Glutamatergic neuron (in vitro differentiated cells): ENCODE measurements at places on chromosomes 1 and 21.
A peak's percentile ranks its signal among the peaks of the same experiment; 100 is the strongest.

- no peaks in the 10 kb centered on the region for H3K36me3 ChIP-seq
- H3K27ac ChIP-seq = no peak overlapping the region
- H3K4me3 ChIP-seq = peak overlapping the region; percentile 93
- H3K27me3 ChIP-seq = peaks cover 5% of the 10 kb centered on the region
Observed at GRCh38 chr1:42957880-42958487, 684 bp downstream of the SLC2A1 start.

DNA sequence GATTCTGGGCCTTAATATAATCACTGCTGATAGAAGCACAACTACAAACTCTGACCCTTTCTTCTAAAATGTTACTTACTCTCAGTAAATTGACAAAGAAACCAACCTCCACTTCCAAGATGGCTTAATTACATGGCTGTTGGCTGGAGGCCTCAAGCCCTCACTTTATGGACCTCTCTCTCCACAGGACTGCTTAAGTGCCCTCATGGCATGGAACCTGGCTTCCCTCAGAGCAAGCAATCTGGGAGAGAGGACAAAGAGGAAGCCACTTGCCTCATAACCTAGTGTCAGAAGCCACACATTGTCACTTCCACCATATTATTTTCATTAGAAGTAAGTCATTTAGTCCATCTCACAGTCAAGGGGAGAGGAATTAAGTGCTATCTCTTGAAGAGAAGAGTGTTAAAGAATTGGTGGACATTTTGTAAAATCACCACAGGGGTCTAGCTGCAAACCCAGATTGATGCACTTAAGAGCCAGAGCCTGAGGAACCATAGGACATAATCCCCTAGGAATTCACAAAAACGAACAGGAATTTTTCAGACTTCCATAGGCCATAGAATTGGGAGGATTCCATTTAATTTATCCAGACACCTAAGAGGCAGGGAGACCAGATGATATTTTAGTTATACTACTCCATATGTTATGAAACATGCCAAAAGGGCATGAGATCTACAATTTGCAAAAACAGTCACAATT is 97.5 kb upstream of the TNFSF4 start:
- peaks cover 2% of the 10 kb centered on the region for H3K4me1 ChIP-seq
- no peak overlapping the region for H3K27ac ChIP-seq
- no peaks in the 10 kb centered on the region for H3K27me3 ChIP-seq
- DNase-seq = no peak

GRCh38 chr1:89557445-89557825 is 32.8 kb downstream of the LRRC8B start:
- peaks cover 2% of the 10 kb centered on the region for H3K4me1 ChIP-seq
- no peak for DNase-seq

GRCh38 chr1:196558411-196558810 is 49.8 kb downstream of the KCNT2 start:
- peaks cover 16% of the 10 kb centered on the region for H3K36me3 ChIP-seq
- no peak overlapping the region for H3K27ac ChIP-seq
- H3K27me3 ChIP-seq = no peaks in the 10 kb centered on the region
- peaks cover 17% of the 10 kb centered on the region for H3K4me1 ChIP-seq
- no peak overlapping the region for H3K4me3 ChIP-seq

DNA sequence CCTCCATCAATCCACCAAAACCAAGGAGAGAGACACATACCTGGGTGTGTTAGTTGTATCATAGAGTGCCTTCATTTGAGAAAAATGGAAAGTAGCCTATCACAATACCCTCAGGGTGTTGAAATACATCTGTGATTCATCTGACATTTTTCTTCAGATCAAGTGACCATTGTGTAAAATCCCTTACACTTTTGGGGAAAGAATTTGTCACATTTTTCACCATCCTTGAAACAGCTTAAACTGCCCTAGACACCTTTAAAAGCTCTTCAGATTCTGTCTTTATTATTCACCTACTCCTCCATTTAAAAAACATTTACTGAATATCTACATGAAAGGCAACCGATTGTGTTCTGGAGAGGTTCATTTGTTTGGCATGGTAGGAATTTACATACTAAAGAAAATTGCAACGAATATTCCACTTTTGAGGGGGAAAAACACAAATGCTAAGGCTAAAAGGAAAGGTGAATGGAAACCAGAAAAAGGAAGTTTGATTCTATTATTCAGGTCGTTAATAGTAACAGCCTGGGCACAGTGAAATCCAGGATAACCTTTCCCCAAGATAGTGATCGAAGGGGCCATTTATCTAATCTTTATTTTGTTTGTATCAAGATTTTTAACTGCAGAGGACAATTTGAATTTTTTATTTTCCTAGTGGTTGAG is 70.4 kb upstream of the SAMSN1 start:
- no peak overlapping the region for H3K4me3 ChIP-seq
- no peaks in the 10 kb centered on the region for H3K4me1 ChIP-seq
- no peak for DNase-seq
- H3K27ac ChIP-seq = no peak overlapping the region
- no peaks in the 10 kb centered on the region for H3K27me3 ChIP-seq

GRCh38 chr1:239952348-239953308 is 139.1 kb upstream of the FMN2 start:
- no peaks in the 10 kb centered on the region for H3K36me3 ChIP-seq
- peak; percentile 39 for DNase-seq
- H3K27me3 ChIP-seq = no peaks in the 10 kb centered on the region
- H3K27ac ChIP-seq = no peak overlapping the region
- H3K4me3 ChIP-seq = no peak overlapping the region
- H3K4me1 ChIP-seq = no peaks in the 10 kb centered on the region

DNA sequence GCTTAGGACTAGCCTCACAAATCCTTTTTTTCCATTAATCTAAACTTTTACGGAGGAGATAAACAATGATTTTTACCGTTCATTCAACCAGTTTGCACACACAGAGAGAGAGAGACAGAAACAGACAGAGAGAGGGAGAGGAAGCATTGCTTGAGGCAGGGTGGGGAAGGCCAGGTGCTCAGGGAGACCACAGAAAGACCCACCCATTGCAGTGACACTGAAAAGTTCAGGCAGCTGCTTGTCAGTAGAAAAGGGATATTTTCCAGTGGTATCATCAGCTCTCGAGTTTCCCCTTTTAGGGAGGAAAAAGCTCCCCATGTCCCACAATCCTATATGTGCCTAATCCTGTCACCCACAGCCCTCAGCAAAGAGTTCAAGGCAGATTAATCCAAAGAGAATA is 27.2 kb downstream of the TCP10L start:
- H3K4me3 ChIP-seq = no peak overlapping the region
- DNase-seq = no peak
- no peak overlapping the region for H3K27ac ChIP-seq

- H3K4me1 ChIP-seq = no peaks in the 10 kb centered on the region
- H3K36me3 ChIP-seq = peaks cover 19% of the 10 kb centered on the region
- H3K27me3 ChIP-seq = no peaks in the 10 kb centered on the region
Observed at GRCh38 chr1:227335242-227336020, 17.1 kb upstream of the CDC42BPA start.

DNA sequence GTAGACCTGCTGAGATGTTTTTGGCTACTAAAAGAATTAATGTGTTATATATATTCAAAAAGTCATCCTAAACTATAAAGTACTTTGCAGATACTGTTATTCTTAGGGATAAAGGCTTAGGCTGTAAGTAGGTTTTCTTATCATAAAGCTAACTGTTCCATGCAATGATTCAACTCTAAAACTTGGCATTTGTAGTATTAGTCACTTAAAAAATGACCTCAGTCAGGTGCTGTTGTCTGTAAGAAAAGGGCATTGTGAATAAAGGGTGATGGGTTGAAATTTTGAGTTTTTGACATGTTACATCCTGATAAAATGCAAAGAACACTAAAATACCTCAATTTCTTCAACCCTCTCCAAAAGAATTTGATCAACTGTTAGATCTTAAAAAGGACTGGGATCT is 32.9 kb downstream of the ADCY10 start:
- H3K4me1 ChIP-seq = peaks cover 4% of the 10 kb centered on the region
- H3K27me3 ChIP-seq = no peaks in the 10 kb centered on the region
- no peak overlapping the region for H3K4me3 ChIP-seq
- DNase-seq = no peak
- no peak overlapping the region for H3K27ac ChIP-seq

DNA sequence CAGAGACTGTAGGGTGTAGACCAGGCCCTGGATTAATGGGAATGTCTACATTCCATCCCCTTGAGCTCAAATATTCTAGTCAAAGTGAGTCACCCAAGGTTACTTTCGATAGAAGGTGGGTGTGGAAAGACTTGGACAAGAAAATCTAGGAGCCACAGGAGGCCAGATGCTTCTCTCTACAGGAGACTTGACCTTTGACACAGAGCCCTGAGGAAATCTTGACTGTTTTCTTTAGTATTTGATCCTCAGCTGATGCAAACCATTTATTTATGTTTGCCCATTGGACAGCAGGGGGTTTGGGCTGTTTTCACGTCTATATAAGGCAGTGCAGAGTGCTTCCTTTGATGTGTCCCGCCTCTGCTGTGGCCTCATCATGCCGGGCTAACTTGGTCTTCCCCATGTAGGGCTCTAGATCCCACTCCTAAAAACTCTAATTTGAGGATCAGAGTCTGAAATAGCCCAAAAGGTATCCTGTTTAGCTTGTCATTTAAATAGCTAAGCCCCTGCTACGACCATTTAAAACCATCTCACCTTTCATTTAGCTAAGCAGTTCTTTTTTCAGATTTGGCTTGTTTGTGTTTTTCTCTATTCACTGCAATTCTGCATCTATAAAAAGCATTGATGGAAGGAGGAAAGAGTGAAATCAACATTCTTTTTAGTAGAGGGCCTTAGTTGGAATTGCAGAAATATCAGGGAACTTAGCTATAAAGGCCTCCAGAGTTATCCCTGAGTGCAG is 15.5 kb upstream of the MAP3K7CL start:
- no peak overlapping the region for H3K4me3 ChIP-seq
- no peaks in the 10 kb centered on the region for H3K27me3 ChIP-seq
- no peak for DNase-seq

GRCh38 chr1:226350519-226350865 is 41.5 kb upstream of the LIN9 start:
- peaks cover 27% of the 10 kb centered on the region for H3K4me1 ChIP-seq
- no peaks in the 10 kb centered on the region for H3K36me3 ChIP-seq
- H3K4me3 ChIP-seq = no peak overlapping the region

- H3K27me3 ChIP-seq = no peaks in the 10 kb centered on the region
- no peak overlapping the region for H3K4me3 ChIP-seq
- DNase-seq = peak; percentile 58
- no peak overlapping the region for H3K27ac ChIP-seq
- H3K4me1 ChIP-seq = no peaks in the 10 kb centered on the region
- no peaks in the 10 kb centered on the region for H3K36me3 ChIP-seq
Observed at GRCh38 chr1:206935491-206936067, 10.7 kb downstream of the PIGR start.

DNA sequence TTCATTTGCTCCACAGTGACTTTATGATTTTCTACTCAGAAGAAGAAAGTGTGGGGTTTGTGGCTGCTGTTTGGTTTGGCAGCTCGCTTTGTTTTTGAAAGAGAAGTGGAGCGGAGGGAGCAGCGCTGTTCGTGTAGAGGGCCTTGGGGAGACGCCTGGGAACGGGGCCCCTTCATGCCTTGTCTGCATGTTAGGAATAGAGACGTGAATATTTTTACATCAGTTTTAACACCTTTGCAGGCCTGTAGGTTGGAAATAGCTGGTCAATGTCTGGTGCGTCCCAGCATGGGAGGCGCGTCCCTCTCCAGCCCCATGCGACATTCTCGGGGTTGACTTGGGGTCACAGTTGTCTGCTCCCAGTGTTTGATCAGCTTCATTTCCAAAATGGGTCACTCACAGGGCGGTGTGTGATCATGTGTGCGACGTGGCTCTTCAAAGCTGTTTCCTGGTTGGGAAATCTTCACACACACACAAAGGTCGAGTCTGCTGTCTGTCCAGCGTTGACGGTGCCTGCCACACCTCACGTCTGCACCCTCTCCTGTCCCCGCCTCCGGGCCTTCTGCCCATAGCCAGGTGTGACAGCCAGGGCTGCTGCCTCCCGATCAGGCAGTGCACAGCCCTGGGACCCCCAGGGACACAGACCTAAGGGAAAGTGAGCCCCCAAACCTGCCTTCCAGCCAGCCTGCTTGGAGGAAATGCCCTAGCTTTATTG is 149.2 kb downstream of the PSMG1 start:
- peaks cover 8% of the 10 kb centered on the region for H3K36me3 ChIP-seq
- peaks cover 11% of the 10 kb centered on the region for H3K4me1 ChIP-seq
- H3K27me3 ChIP-seq = peaks cover 4% of the 10 kb centered on the region
- H3K4me3 ChIP-seq = no peak overlapping the region
- no peak for DNase-seq

DNA sequence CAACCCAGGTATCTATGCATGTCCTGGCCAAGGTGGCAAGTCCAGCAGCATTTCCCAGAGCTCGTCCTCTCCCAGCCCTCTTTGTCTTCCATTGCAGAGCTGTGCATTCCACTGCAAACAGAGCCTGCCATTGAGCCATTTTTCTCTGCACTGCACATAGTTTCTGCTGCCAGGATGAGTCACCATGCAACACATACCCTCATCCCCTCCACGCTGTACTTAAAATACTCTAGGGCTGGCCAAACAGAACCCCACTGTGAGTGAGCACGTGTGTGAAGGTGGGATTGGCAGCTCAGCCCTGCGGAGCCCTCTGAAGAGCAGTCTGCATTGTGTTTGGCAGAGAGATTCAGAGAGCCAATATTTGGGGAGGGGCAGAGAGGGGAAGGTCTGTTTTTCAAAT is 3.9 kb upstream of the ATP1B1 start:
- peaks cover 10% of the 10 kb centered on the region for H3K27me3 ChIP-seq
- no peak overlapping the region for H3K4me3 ChIP-seq
- no peak overlapping the region for H3K27ac ChIP-seq
- DNase-seq = no peak
- H3K36me3 ChIP-seq = peaks cover 5% of the 10 kb centered on the region

DNA sequence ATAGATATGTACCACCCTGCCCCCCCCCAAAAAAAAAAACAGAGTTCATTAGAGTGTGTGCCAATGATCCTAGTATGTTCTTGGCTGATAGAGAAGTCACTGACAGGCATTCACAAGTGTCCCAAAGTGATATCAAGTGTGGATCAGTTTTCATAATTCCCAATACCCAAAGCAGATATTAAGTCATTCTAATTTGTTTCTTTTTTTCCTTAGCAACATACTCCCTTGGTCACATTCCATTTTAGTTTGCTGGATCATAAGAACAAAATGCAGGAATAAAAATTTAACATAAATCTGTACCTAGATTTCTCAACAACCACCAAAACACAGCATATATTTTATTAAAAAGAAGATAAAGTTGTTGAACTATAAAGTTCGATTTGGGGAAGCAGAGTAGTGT is 129.8 kb upstream of the PALMD start:
- H3K4me1 ChIP-seq = no peaks in the 10 kb centered on the region
- H3K36me3 ChIP-seq = peaks cover 6% of the 10 kb centered on the region
- peaks cover 3% of the 10 kb centered on the region for H3K27me3 ChIP-seq
- DNase-seq = no peak
